HCT116 (cell line): ENCODE measurements at places on chromosomes 5 and 9. TPM values are rescaled to one million over a fixed set of nuclear protein-coding genes. Genes with fewer than 3 reads are reported as not detected.

KIF12 gene
- 6.4 TPM for total RNA-seq

SGCD gene
- not detected for total RNA-seq

STING1 gene
- total RNA-seq = 17.7 TPM

PCAT7 gene
- total RNA-seq = 3.8 TPM

NXNL2 gene
- 0.86 TPM for total RNA-seq

BTNL9 gene
- 11.7 TPM for total RNA-seq

ARL14EPL gene
- 22.9 TPM for total RNA-seq

DDX4 gene
- total RNA-seq = not detected

RLN2 gene
- total RNA-seq = not detected

AQP3 gene
- 5.5 TPM for total RNA-seq

SPATA31C1 gene
- not detected for total RNA-seq

WNT8A gene
- total RNA-seq = not detected

C9 gene
- total RNA-seq = 0.34 TPM

IL13 gene
- total RNA-seq = not detected
